ENCODE measurements at places on chromosomes 16 and 17. TPM values are rescaled to one million over a fixed set of nuclear protein-coding genes. Genes with fewer than 3 reads are reported as not detected.

KRT40 gene
- total RNA-seq, result not detected

- H3K27ac ChIP-seq, result peak overlapping the region; percentile 73
- peaks cover 52% of the 10 kb centered on the region for H3K4me1 ChIP-seq
- no peak for DNase-seq
- H3K4me3 ChIP-seq, result peak overlapping the region; percentile 62
These were observed 2.5 kb downstream of the VAMP2 start for GRCh38 chr17:8160224-8160577.

TNFRSF13B gene
- total RNA-seq, result not detected

GRCh38 chr16:88805340-88805715 is 1.7 kb downstream of the CDT1 start:
- DNase-seq, result no peak
- H3K36me3 ChIP-seq, result peaks cover 49% of the 10 kb centered on the region
- peaks cover 18% of the 10 kb centered on the region for H3K4me1 ChIP-seq
- H3K27me3 ChIP-seq, result no peaks in the 10 kb centered on the region
- peak overlapping the region; percentile 81 for H3K4me3 ChIP-seq

GRCh38 chr16:53433930-53434376 is 318 bp upstream of the RBL2 start:
- H3K4me1 ChIP-seq, result peaks cover 34% of the 10 kb centered on the region
- H3K36me3 ChIP-seq, result peaks cover 12% of the 10 kb centered on the region
- H3K27me3 ChIP-seq, result peaks cover 6% of the 10 kb centered on the region

GRCh38 chr16:1309888-1310831 is 724 bp downstream of the UBE2I start:
- peaks cover 10% of the 10 kb centered on the region for H3K4me1 ChIP-seq
- no peaks in the 10 kb centered on the region for H3K27me3 ChIP-seq
- peak overlapping the region; percentile 87 for H3K27ac ChIP-seq
- peaks cover 40% of the 10 kb centered on the region for H3K36me3 ChIP-seq
- peak; percentile 50 for DNase-seq

GRCh38 chr17:17213775-17214174 is 7.6 kb upstream of the PLD6 start:
- no peaks in the 10 kb centered on the region for H3K4me1 ChIP-seq
- no peak overlapping the region for H3K4me3 ChIP-seq
- DNase-seq, result no peak
- H3K36me3 ChIP-seq, result peaks cover 38% of the 10 kb centered on the region

DNA sequence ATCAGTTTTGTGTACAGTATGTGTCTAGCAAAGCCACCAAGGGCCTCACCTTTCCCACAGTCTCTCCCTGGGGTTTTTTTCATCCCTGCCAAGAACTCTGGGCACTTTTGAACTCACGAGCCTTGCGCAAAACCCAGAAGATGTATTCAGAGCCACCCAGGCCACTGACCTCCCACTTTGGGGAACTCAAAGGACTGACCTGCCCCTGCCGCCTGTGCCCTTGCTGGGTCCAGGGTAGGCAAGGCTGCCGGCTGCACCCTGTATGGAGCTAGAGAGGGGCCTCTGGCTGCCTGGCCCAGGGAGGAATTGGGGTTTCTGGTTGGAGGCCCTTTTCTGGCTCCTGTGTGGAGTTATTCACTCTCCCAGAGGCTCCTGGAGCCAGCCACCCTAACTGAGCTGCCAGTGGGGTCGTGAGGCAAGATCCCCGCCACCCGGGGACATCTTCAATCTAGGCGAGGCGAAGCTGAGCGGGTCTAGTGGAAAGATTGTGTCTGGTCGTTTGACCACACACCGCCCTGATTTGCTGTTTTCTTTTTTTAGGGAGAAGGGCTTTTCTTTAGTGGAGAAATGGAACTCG is 1.9 kb downstream of the CDK5R1 start:
- no peak for DNase-seq
- peak overlapping the region; percentile 92 for H3K4me3 ChIP-seq
- no peak overlapping the region for H3K27ac ChIP-seq

NDUFAF8 gene
- 57.7 TPM for total RNA-seq

GRCh38 chr17:45073414-45074070 is 12.4 kb downstream of the NMT1 start:
- peaks cover 44% of the 10 kb centered on the region for H3K36me3 ChIP-seq
- DNase-seq, result no peak
- H3K4me1 ChIP-seq, result peaks cover 17% of the 10 kb centered on the region
- no peak overlapping the region for H3K4me3 ChIP-seq
- no peak overlapping the region for H3K27ac ChIP-seq

HYDIN gene
- not detected for total RNA-seq

DNA sequence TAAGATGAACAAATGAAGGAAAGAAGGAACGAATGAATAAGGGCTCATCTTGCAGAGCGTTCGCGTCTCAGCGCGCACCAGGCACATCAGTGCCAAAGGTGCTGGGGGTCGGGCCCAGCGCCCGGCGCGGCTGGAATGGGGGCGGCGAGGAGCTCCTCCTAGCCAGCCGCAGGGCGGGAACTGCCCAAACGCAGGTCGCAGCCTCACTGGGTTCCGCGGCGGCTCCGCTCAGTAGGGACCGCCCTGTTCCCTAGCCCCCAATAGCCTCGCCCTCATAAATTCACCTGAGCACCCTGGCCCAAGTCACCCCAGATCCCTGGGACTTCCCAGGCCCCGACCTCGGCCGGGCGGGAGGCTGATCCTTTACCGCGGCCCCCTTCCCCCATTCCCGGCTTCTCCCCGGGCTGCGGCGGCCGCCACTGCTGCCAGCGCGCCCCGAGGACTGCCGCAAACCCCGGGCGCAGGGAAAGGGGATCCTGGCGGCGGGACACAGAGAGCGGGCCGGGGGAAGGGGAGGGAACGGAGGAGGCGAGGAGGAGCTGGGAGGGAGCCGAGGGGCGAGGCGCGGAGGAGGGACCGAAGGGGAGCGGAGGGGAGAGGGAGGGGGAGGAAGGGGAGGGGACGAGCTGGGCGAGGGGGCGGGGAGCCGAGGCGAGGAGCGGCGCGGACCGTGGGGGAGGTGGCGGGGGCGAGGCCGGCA is 377 bp upstream of the CRHR1 start:
- no peak for DNase-seq
- no peak overlapping the region for H3K27ac ChIP-seq
- H3K36me3 ChIP-seq, result no peaks in the 10 kb centered on the region
- H3K4me1 ChIP-seq, result peaks cover 4% of the 10 kb centered on the region

KRT31 gene
- not detected for total RNA-seq

Data from activated T-helper 2 cell treated with anti-CD3 and anti-CD28 coated beads, Interferon-gamma antibody, Interleukin-2, Interleukin-4, amounts not matched to agents 10 μg/mL and 5 μg/mL and 100 μg/mL, durations not matched to agents 14 hours and 24 hours and 36 hours (primary cell).